ENCODE measurements at places on chromosomes 6 and 20.

- no peak for DNase-seq
Observed at GRCh38 chr6:110490110-110490509, 13.7 kb upstream of the SLC22A16 start.

DNA sequence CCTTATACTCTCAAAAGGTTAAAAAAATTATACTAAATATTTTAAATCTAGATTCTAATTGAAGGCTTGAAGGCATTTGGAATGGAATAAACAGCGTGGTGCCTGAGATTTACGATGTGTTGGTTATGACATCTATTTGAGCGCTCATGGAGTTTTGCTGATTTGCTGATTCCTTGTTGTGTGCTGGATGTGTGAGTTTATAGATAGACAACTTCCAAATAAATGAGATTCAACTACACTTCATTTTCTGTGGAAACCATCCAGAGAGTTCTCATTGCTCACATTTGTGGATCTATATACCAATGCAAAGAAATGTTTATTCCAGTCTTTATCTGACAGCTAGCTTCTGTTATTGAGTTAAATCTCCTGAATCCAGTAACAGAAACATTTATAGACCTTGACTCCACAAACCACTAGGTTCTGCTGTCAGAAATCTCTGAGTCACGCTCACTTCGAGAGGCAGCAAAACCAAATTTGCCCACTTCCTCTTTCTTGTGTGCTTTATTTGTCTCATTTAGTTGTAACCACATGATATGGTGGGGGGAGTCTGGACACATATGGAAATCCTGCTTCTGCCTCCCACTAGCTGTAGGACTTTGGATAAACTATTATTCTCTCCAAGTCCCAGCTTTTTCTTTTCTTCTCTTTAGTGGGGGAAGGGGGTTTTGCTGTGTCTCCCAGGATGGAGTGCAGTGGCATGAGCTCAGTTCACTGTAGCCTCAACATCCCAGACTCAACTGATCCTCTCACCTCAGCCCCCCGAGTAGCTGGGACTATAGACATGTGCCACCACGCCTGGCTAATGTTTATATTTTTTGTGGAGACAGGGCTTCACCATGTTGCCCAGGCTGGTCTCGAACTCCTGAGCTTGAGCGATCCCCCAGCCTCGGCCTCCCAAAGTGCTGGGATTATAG, 54.5 kb downstream of the IPCEF1 start:
- DNase-seq = peak; percentile 8

DNA sequence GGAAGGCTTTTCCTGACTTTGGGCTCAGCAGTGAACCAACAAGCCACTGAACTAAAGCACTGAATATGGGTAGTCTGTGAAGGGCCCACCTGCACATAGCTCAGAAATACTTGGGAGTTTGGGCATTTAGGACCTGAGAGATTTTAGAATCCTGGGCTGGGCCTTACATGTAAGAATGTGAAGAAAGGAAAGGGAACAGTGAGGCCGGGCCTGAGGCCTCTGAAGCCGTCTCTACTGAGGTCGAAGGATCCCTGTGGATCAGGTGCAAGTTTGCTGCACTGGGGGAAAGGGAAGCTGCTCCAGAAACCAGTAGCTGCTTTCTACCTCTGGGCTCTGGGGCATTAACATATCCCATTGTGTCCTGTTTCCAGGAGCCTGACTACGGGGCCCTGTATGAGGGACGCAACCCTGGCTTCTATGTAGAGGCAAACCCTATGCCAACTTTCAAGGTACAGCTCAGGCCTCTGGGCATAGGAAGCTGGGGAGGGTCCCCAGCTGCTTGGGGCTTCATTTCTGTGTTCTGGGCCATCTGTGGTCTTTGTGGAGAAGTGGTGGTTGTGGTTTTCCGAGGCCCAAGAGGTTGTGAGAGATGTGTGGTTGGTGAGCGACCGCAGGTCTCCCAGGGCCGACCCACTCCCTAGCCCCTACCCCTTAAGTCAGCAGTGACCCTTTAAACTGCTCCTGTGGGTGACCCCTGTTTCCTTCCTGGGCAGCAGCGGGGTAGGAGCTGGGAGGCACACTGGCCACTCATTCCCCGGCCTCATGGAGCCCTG, 30.3 kb downstream of the PLCG1 start:
- no peak for DNase-seq

DNA sequence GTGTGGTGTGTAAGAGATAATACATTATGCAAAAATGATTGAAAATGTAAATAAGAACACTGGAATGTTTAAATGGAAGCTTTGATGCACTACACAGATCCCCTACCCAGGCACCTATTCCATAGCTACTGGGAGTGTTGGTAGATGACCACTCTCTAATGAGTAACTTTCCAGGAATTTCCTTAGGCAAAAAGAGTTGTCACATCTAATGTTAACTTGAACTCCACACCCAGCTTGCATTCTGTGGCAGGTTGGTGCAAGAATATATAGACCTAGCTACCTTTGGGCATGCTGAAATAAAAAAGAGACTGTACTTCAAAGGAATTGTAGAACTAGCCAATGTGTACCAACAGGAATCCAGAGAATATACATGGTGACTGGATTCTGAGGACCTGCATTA, 1254.2 kb upstream of the EYS start:
- no peak for DNase-seq

GRCh38 chr6:81633391-81633790, 119.1 kb downstream of the TENT5A start:
- no peak for DNase-seq

DNA sequence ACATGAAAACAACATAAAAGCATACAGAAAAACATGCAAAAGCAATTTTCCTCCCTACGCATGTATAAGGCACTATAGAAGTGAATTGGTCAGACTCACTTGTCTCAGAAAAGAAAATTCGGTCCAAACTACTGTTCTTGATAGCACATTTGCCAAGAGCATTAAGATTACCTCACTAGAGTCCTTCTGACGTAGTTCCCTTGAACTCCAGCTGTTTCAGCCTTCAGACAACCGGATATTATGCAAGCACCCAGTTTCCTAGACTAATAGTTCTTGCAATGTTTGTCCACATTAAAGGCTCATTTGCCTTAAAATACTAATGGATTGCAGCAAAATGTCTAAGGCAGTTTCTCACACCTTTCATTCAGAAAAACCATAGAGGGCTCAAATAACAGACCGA, 2.5 kb upstream of the CASS4 start:
- DNase-seq = no peak

DNA sequence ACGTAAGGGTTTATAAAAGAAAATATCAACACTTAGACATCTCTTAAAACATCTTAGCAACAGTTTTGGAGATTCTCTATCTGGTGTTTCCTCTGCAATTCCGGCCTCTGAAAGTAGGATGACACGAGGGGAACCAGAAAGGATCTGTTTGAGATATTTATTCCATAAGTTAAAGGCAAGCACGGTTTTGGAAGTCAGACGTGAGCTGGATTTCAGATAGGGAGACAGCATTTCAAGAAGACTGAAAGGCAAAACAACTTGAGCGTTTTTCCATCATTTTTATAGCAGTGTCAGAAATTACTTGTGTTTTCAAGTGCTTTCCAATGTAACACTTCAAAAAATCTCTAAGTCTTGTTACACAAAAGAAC, 52.9 kb upstream of the BTN3A2 start:
- peak; percentile 37 for DNase-seq

GRCh38 chr6:85115876-85116275, 334.0 kb upstream of the NT5E start:
- DNase-seq = no peak

DNA sequence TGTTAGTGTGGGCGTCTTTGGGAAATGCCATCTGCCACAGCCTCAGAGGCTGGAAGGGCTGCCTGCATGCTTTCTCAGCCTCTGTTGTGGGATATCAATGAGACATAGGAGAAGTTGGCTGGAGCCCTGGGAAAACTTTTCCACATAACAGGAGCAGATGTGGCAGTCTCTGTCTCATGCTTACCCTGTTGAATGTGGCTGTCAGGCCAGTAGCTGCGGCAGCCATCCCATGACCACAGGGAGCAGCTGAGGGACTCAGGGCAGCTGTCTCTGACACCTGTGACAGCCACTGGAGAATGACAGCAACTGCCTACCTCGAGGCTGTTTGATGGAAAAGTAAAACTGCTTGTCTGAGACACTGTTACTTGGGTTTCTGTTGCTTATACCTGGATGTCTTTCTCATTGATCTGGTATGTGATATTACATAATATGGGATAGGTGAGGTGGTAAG, 64.4 kb downstream of the TULP4 start:
- no peak for DNase-seq

DNA sequence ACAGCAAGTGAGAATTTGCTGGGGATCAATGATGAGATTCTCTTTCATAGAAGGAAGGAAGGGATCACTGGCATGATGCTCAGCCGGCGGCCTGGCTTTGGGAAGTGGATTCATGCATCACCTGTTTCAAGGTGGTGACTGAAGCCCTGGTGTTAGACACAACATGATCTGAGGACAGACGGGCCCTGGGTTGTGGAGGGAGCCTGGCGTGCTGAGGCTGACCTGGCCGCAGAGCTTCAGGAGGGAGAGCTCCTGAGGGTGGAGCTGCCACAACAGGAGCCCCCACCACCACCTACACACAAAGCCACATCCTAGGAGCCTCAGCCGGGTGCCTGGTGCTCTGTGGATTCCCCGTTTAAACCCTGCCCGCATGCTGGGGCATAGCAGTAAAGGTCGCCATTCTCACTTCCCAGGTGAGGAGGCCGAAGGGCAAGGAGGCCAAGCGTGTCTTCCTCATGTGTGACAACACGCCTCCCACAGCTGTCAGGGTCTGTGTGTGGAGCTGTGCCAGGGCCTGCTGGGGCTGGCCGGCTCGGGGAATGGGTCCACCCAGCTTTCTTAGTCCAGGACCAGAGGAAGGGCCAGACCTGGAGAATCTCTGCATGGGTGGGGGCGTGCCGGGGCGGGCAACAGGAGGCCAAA, 107.0 kb downstream of the ERMARD start:
- no peak for DNase-seq

- peak; percentile 33 for DNase-seq
Observed at GRCh38 chr6:33851959-33852358, 48.2 kb upstream of the MLN start.

- no peak for DNase-seq
Observed at GRCh38 chr20:62979876-62980373, 26.8 kb downstream of the BHLHE23 start.

DNA sequence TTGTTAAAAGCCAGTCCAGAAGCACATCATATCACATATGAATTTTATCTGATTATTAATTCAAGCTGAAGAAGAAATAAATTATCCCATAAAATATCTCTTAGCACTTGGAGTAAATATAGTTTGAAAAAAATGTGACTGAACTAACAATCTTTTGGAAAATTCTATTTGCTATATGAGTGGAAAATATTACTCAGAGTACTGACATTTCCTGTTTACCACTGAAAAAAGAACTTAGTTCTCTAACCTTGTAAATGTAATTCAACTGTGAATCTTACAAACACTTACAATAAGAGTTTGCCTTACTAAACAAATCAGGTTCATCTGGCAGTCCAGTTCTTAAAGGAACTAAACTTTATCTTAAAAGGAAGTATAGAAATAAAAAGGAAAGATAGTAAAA, 44.2 kb downstream of the MOXD1 start:
- DNase-seq = peak; percentile 55

DNA sequence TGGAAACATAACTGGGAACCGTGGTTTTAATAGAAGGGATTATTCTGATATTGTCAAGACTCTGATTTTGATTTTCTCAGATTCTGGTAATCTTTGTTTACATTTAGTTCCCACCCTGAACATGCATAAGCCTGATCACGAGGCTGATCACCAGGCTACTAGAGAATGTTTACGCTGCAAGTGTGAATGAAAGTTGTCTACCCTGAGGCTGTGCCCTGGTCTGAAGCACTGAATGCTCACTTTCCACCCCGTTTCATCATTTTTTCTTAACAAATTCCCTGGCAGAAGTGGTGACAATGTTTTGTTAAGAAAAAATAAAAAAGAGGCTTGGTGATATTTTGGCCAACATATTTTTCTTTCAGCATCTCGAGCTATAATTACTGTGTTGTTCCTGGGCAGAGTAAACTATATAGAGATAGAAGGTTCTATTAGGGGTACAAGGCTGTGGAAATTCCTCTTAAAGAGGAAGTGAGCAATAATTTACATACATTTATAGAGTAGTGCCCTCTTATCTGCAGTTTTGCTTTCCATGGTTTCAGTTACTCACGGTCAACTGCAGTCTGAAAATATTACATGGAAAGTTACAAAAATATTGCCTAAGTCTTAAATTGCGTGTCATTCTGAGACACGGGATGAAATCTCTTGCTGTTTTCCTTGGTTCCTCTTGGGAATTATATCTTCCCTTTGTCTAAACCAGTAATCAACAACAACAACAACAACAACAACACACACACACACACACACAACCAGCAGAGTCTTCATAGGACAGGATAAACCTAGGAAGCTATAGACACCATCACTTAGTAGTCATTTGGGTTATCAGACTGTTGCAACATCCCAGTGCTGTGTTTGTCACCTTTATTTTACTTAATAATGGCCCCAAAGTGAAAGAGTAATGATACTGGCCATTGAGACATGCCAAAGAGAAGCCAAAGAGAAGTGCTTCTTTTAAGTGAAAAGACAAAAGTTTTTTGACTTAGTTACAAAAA, 566.6 kb upstream of the CITED2 start:
- DNase-seq = peak; percentile 23

- DNase-seq = peak; percentile 89
Observed at GRCh38 chr6:140393665-140394540, 1019.5 kb upstream of the CITED2 start.

GRCh38 chr6:83976037-83976755, 57.4 kb upstream of the MRAP2 start:
- DNase-seq = no peak

DNA sequence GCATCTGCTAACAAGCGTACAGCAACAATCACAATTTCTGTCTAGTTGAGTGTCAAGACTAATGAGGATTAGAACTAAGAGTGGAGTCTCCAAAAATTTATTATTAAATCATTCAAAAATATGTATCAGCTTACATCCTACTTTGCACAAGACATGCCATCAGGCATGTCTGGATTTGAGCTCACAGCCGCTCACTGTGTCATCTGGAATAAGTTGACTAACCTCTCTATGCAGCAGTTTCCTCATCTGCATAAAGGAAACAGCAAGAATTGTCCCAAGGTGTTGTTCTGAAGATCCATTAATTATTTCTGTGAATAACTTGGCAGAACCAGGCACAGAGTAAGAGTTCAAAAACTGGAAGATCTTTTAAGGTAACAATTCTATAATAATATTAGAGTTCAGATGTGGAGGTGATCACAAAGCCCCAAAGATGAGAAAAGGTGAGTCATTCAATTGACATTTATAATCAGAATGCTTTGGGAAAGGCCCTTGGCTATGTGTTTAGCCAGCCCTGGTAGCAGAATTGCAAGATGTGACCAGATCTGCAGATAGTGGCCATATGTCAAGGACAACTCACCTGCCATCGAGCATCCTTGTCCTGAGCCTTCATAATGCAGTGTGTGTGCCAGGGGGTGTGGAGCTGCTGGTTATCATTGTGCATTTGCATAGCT, 264.0 kb downstream of the FOXA2 start:
- no peak for DNase-seq

Measured in dermis blood vessel endothelial cell (primary cell).